Endothelial cell of umbilical vein (primary cell): ENCODE measurements at places on chromosomes 4 and X. TPM values are rescaled to one million over a fixed set of nuclear protein-coding genes. Genes with fewer than 3 reads are reported as not detected.

Gene F11
- total RNA-seq, result not detected in 2 replicates

Gene HPGD
- not detected in 2 replicates for total RNA-seq

Gene MAP3K15
- 0.09 TPM in 1 of 2 replicates, not detected in the other for total RNA-seq

Gene SHROOM3
- 6.7 and 14.9 TPM in 2 replicates for total RNA-seq

Gene CXXC4
- not detected in 2 replicates for total RNA-seq
